Stimulated activated CD8-positive, alpha-beta memory T cell treated with anti-CD3 and anti-CD28 coated beads, Interleukin-15, amount 100 ng/mL, for 4 hours (primary cell): ENCODE measurements at places on chromosomes 3 and 15.

DNA sequence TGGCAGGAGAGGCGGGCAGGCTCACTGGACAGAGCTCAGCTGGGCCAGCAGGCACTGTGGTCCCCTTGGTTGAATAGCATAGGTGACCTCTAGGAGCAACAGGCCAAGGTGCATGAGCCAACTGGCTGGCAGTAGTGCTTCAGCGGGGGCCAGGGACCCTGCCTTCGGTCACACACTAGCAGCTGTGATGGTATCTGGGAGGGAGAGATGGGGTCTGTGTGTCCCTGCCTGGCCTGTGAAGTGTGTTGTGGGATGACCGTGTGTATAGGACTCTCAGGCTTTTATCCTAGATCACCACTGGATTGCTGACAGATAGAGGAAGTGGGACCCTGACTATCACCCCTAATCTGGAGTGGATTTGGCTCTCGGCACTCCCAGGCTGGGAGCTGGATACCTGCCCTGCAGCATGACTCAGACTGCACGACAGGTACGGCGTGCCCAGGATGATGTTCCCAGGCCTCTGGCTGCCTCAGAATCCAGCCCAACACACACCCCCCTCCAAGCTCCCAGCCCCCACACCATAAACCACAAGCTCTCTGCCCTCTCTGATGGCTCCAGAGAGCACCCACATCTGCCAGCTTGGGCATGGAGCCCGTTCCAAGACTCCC lies 7.8 kb downstream of the RPS17 start:
- no peak for DNase-seq

GRCh38 chr15:70127288-70127746 lies 29.6 kb upstream of the TLE3 start:
- DNase-seq: no peak

- DNase-seq: no peak
These were observed 16.3 kb downstream of the XXYLT1 start for GRCh38 chr3:195254454-195255175.

- DNase-seq: no peak
These were observed 262.5 kb downstream of the PLOD2 start for GRCh38 chr3:145898487-145898886.

DNA sequence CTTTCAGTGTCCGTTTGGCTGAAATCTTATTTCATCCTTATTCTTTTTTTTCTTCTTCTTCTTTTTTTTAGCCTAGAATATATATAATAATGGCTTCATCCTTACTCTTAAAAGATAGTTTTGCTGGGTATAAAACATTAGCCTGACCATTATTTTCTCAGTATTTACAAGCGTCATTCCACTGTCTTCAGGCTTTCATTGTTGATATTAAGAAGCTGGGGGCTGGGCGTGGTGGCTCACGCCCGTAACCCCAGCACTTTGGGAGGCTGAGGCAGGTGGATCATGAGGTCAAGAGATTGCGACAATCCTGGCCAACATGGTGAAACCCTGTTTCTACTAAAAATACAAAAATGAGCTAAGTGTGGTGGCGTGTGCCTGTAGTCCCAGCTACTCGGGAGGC lies 10.6 kb downstream of the ZNF710 start:
- DNase-seq: no peak

GRCh38 chr3:141403576-141403975 lies 35.3 kb downstream of the ZBTB38 start:
- DNase-seq: no peak

DNA sequence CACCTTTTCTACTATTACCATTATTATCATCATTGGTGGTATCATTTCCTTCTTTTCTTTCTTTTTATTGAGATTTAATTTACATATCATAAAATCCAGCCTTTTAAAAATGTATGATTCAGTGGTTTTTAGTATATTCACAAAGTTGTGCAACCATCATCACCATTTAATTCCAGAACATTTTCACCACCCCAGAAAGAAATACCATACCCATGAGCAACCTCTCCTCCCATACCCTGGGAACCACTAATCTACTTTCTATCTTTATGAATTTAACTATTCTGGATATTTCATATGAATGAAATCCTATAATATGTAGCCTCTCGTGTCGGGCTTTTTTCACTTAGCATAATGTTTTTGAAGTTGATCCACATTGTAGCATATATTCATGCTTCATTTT lies 29.1 kb downstream of the AAGAB start:
- no peak for DNase-seq
